DMS79 treated with DMSO at 0.1 percent for 48 hours (cell line): ENCODE measurements at places on chromosomes 11 and 22.
A peak's percentile ranks its signal among the peaks of the same experiment; 100 is the strongest.

- DNase-seq = no peak
Measured at GRCh38 chr11:35611741-35612140, 6.5 kb upstream of the FJX1 start.

DNA sequence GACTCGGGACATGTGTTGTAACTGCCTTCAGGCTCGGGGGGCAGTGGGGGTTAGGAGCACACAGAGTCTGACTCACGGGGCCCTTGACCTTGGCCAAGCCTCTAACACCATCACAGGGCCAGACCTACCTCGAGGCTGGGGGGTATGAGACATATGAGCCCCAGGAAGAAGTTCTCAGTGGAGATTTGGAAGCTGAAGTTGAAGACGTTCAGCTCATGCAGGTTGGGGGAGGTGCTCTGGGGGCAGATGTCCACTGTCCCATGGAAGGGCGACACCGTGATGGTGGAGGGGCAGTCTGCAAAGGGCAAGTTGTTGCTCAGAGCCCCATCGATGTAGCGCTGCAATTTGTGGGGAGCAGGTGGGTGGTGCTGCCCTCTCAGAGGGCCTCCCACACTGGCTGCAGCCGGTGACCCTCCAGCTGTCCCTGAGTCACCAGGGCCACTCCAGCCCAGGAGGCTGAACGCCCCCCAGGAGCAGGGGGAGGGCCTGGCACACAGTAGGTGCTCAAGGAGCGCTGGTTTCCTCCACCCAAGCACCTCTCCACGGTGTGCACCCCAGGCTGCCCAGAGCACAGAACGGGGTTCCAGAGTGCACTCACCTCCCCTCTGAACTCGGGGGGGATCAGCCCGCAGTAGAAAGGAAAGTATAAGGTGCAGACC is 2.5 kb downstream of the PNPLA5 start:
- no peak for DNase-seq

DNA sequence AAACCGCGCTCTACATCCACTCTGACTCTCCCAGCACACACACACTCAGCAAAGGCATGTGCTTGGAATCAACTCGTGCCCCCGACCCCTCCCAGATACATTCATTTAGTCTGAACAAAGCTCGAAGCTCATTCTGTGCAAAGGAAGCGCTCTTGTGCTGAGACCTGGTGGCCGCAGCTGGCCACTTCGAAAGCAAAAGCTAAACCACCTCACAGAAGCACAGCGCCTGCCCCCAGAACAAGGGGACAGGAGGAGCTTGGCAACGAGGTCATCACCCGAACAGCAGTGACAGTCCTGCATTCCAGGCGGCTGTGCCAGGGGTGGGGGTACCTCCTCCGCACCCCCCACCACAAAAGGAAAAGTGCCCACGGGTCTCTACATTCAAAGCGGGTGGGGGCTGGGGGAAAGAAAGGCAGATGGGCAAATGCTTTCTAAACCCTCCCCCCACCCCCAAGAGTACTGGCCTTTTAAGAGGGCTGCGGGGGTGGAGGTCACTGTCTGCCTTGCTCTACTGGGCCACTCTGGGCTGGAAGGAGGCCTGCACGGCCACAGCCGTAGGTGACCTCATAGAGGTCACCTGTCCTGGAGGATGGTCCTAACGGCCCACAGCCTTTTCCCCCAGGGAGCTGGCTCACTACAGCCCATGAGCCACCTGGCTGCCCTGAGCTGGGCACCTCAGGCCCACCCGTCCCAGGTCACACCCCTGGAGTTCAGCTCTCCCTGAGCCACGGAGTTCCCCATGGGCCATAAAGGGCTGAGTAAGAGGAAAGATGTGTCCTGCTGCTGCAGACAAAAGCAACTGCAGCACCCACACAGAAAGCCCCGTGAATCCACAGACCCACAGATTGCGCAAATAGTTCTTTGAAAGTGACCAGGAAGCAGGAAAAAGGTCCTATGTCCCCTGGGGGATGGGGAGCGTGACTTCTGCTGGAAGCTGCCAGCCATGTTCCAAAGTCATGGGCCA is 21.3 kb downstream of the CBX7 start:
- DNase-seq = no peak

DNA sequence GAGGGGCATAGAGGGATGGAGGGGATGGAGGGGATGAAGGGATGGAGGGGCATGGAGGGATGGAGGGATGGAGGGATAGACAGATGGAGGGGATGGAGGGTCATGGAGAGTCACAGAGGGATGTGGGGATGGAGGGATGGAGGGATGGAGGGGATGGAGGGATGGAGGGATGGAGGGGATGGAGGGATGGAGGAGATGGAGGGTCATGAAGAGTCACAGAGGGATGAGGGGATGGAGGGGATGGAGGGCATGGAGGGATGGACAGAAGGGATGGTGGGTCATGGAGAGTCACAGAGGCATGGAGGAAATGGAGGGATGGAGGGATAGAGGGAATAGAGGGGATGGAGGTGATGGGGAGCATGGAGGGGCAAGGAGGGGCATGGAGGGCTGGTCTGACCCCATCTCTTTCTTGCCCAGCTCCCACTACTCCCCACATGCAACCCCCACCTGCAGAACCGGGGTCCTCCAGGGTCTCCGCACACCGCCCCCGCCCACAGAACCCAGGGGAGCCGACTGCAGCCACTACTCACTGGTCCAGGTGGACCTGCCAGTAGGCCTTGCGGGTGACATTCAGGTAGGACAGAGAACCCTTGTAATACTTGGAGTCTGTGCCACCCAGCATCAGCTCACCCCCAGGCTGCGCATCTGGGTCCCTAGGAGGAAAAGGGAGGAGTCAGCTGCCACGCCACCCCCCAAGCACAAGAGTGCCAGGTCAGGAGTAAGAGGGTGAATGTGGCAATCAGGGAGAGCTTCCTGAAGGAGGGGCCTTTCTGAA is 4.2 kb upstream of the IFITM10 start:
- DNase-seq = no peak

- no peak for DNase-seq
Measured at GRCh38 chr11:75406338-75406777, 7.0 kb downstream of the RPS3 start.

- peak; percentile 93 for DNase-seq
Measured at GRCh38 chr11:127640561-127641451, 640.2 kb upstream of the KIRREL3 start.

DNA sequence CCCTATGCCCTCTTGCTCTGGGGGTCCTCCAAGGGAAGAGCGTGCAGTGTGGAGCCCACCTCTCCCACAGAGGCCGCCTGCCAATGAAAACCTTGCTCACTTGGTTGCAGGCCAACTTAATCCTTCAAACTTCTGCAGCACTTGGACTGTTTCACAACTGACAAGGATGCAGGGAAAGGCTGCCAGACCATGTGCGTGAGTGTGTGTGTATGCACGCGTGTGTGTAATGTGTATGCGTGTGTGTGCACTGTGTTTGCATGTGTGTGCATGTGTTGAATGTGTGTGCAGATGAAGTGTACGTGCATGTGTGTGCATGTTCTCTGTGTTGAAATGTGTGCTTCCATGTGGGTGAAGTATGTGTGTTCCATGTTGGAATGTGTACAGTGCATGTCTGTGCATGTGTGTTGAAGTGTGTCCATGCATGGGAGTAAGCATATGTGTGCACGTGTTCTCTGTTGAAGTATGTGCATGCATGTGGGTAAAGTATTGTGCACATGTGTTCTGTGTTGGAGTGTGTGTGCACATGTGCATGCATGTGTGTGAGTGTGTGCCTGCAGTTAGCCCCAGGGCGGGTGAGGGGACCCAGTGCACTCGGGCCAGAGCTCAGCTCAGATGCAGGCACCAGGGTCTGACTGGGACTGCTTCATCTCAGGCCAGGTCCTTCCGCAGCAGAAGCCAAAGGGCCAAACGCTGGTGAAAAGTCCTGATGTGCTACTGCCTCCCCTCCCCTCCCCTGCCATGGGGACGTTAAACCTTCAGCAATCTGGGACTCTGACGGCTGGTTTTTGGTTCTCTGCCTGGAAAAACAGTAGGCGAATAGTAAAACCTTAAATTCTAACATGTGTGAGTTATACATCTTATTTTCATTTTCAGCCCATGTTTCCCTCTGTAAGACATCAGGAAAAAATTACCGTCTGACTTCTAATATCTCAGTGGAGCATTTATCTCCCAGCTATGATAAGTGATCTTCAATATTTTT is 72.0 kb downstream of the FLI1 start:
- peak; percentile 28 for DNase-seq

DNA sequence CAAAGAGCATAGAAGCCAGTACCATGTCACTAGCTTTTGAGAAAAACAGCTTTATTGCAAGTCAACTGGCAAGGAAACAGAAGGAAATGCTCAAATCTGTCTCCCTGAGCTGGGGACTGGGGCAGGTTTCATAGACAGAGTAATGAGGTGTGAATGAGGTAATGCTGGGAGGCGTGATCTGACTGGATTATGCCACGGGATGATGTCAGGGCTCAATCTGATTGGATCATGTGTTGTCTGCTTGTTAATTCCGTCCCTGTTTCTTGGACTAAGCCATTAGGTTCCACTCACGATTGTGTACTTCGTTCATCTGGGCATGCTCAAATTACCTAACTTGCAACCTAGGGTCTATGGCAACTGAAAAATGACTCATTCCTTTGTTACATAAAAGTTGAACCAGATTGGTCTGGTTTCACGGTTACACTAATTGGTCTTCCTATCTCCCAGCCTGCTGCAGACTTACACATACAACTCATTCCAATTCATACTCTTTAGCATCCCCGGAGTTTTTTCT is 20.2 kb upstream of the OR10A5 start:
- DNase-seq = peak; percentile 3

DNA sequence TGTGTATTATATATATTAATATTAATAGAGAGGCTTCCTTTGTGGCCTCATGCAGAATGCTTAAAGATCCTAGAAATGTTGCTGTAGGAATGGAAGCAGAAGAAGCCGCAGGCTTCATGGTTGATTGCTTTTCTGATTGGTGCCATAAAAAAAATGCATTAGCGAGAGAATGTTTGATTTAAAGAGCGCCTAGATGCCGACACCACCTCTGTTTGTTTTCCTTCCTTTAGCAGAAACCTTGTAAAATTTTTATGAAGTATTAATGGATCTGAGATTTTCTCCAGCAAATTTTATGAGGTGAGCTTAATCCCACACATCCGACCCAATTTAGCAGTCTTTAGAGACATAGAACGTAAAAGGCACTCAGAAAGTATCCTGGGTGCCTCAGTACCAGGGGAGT is 587.5 kb downstream of the NTM start:
- peak; percentile 63 for DNase-seq

DNA sequence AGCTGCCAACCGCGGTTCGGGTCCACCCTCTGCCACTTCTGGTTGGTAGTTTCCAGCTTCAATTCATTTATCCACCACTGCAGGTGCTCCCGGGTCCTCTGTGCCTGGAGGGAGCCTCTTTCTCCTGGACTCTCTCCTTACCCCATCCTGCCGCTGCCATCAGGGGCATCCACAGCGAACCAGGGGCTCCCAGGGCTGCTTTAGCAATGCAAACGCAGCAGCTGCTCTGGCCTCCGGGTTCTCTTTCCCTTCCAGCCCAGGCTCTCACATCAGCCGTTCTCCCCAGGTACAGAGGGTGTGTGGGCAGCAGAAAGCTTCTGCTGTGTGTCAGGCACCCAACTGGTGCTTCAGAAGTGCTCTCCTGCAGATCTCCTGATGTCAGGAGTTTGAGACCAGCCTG is 27.9 kb downstream of the NFAM1 start:
- DNase-seq = no peak

GRCh38 chr11:88101881-88102597 is 73.2 kb downstream of the RAB38 start:
- no peak for DNase-seq

- DNase-seq = no peak
Measured at GRCh38 chr11:132293586-132293985, 923.2 kb downstream of the NTM start.

DNA sequence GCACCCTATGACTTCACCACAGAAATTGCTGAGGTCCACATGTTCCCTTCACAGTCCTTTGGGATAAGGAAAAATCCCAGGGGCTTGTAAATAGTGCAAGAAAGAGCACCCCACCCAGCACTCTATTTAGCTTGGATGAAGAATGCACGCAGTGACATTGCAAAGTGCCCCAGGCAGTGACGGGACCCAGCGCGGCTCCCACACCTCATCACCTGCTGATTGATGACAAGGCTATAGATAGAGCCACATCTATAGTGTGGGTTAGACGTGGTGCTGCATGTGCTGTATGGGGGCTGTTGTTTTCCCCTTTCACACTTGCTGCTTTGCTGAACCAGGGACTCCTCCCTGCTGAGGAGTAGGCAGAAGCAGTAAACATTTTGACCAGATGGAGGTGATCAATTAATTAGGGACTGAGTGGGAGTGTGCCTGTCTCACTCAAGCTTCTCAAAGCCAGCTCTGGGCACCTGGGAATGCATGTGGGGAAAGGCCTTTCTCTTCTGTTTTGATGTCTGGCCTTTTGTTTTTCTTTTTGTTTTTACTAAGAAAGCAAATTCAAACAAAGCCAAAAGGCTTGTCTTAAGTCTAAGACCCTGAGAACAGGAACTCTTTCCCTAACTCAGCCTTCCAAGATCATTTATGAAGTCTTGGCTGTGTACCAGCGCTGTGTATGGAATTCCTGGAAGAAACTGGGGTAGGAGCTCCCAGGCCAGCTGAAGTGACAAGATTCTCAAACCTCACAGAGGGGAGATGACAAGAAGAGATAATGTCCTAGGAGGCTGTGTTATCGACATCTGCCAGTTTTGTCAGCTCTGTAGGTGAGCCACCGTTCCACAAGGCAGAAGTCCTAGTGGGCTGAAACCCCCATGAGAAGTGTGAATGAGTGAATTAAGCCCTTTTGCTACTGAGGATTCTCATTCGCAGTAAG is 219.7 kb downstream of the BARX2 start:
- DNase-seq = no peak

DNA sequence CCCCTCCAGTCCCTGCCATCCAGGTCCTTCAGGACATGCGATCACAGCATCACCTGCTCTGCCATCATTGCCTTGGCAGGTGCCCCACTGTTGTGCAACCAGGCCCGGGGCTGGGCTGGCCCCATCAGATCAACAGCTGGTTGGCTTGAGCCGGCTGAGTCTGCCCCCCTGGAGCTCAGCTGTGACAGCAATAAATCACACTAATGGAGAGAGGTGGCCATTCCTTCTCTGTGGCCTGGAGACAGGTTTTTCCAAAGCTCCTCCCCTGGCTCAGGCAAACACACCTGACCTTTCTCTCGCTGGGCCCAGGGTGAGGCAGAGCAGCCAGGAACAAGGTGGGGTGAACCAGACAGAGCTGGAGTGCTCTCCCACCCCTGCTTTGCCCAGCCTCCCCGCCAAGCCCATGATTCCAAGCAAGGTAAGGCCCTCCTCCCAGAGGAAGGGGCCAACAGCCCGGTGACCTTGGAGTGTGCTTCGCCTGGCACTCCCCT is 8.9 kb upstream of the FXYD2 start:
- peak; percentile 98 for DNase-seq
